Stimulated activated effector memory CD8-positive, alpha-beta T cell treated with anti-CD3 and anti-CD28 coated beads, Interleukin-12 subunit alpha, Interleukin-12 subunit beta, amount 100 ng/mL, for 72 hours (primary cell): ENCODE measurements at places on chromosomes 11 and 22.

GRCh38 chr11:100185588-100185987 lies 501.5 kb upstream of the ARHGAP42 start:
- no peak for DNase-seq

DNA sequence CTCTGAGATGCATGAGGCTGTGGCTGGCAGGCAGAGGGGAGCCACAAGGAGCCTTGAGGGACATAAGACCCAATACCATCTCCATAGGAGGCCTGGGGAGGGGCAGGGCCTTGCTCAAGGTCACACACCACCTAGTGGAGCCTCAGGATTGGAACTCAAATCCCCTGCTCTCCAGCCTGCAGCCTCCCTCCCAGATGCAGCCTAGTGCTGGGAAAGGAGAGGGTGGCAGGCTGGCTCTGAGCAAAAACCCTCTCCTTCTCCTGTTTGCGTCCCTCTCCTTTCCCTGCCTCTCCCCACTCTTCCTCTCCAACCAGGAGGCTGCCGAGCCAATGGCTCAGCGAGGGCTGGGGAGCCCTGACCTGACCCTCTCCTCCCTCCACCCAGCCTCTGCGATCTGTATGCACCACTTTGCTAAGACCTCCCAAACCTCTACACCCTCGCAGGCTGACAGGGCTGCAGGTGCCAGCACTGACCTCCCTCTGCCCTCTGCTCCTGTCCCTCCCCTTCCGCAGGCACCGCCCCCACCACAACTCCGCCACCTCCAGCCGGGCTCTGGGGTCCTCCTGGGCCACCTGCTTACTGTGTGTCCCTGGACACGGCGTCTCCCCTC lies 14.7 kb downstream of the IGLL1 start:
- no peak for DNase-seq

- DNase-seq: no peak
Measured at GRCh38 chr11:35536470-35536869, 11.1 kb upstream of the PAMR1 start.

GRCh38 chr22:49090853-49091135 lies 736.9 kb downstream of the BRD1 start:
- DNase-seq: no peak

- no peak for DNase-seq
Measured at GRCh38 chr11:111870522-111870885, 877 bp downstream of the ALG9 start.

DNA sequence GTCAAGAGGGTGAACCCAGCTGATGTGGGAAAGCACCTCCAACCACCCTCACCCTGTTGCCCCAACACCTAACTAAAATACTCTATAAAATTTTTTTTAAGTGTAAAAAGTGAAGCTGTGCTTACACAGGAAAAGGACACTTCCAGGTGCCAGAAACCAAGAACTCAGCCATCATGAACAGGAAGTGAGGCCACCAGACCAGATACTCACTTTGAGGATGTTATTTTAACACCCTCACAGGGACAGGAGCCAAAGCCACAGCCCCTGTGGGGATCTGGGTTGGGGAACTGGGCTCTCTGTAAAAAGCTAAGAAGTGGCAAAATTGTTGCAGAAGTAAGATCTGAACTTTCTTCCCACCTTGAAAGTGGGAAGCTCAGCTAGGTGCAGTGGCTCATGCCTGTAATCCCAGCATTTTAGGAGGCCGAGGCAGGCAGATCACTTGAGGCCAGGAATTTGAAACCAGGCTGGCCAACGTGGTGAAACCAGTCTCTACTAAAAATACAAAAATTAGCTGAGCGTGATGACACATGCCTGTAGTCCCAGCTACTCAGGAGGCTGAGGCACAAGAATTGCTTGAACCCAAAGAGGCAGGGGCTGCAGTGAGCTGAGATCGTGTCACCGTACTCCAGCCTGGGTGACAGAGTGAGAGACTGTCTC lies 3.8 kb downstream of the RSPH14 start:
- peak; percentile 73 for DNase-seq

GRCh38 chr11:68371171-68372041 lies 59.0 kb downstream of the LRP5 start:
- no peak for DNase-seq

GRCh38 chr11:38131535-38131934 lies 1533.5 kb upstream of the RAG2 start:
- no peak for DNase-seq

- DNase-seq: no peak
Measured at GRCh38 chr11:121538054-121538453, 85.3 kb upstream of the SORL1-AS1 start.

DNA sequence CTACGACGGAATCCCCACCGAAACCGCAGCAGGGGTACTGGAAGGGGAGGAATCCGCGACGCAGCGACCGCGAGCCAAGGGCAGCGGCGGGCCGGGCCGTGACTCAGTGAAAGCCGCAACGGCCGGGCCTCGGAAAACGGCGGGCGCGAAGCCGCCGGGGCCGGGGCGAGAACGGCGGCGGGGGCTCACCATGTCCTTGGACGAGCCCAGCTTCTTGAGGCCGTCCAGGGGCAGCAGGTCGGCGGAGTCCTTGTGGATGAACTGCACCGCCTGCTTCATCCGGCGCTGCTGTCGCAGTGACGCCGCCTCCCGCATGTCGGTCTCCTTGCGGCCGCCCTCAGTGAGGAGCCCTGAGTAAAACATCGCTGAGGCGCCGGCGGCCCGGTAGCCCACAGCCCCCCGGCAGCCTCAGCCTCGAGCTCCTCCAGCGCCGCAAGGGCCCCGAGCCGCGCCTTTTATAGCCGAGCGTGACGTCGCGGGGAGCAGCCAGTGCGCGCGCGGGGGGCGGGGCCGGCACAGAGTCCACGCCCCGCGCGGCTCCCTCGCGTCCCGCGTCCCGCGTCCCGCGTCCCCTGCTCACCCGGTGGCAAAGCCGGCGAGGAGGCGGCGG lies at the start of gene NRIP3:
TSS of gene NRIP3 (minus strand) at position 429 of the 610 bp plus-strand sequence. CDS start at position 363, 66 bp downstream.
- DNase-seq: peak; percentile 75

GRCh38 chr22:45470871-45471270 lies 31.8 kb upstream of the FBLN1 start:
- no peak for DNase-seq
